Progenitor cell of endocrine pancreas (in vitro differentiated cells): ENCODE measurements at places on chromosomes 4 and X. TPM values are rescaled to one million over a fixed set of nuclear protein-coding genes. Genes with fewer than 3 reads are reported as not detected.

Gene TBC1D8B
- 6.6 and 6.8 TPM in 2 replicates for total RNA-seq

Gene LDB2
- total RNA-seq: 0.82 TPM in 1 of 2 replicates, not detected in the other

Gene TACR3
- total RNA-seq: 0.29 and 0.46 TPM in 2 replicates

GRCh38 chr4:54929459-54929858, 195.9 kb downstream of the KDR start:
- DNase-seq: no peak

GRCh38 chr4:71300362-71300761, 38.5 kb upstream of the SLC4A4 start:
- no peak for DNase-seq

DNA sequence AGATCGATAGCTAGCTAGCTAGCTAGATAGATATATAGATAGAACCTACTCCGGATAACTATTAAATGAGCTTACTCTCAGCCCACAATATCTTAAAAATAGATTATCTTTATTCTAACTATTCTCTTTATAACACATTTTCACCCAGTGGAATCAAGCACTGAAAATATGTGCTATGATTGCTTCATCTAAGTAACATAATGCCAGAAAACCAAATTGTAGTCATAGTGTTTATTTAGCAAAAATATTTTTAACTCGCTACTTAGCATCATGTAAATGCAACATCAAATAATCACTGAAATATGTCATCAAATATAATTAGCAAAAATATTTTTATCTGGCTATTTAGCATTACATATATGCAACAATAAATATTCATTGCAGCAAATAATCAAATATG, 1.5 kb downstream of the TMEM156 start:
- no peak for DNase-seq

- no peak for DNase-seq
Measured at GRCh38 chr4:6855692-6856297, 53.8 kb upstream of the TBC1D14 start.

DNA sequence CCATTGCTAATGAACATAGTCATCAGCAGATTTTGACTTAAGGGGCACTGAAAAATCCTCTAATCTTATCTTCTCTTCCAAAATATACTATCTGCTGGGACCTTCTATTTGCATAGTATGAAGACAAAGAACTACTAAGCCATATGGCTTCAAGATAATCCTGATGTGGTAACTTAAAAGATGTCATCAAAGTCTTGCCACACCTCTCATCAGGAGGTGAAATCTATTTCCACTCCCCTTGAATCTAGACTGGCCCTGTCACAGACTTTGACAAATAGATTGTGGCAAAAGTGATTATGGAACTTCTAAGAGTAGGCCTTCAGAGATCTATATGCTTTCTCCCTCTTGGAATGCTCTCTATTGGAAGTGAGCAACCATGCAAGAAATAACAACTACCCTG, 27.3 kb upstream of the TET2 start:
- no peak for DNase-seq

- DNase-seq: no peak
Measured at GRCh38 chrX:20116087-20116576, 575 bp downstream of the MAP7D2 start.

DNA sequence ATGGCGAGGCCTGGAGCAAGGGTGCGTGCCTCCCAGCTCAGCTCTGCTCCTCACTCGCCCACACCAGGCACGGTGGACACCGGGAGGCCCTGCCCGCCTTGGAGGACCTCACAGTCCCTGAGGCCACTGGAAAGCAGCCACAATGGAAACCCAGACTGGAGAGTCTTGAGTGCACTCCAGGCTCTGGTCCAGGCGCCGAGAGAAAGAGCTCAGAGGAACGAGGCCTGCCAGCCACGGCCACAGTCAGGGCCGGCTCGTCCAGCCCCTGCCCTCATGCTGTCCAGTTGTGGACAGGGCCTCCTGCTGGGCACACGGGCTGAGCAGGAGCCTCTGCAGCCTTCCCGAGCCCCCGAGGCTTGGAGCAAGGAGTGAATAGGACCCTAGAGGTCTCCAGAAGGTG, 53.3 kb upstream of the GRPEL1 start:
- no peak for DNase-seq

DNA sequence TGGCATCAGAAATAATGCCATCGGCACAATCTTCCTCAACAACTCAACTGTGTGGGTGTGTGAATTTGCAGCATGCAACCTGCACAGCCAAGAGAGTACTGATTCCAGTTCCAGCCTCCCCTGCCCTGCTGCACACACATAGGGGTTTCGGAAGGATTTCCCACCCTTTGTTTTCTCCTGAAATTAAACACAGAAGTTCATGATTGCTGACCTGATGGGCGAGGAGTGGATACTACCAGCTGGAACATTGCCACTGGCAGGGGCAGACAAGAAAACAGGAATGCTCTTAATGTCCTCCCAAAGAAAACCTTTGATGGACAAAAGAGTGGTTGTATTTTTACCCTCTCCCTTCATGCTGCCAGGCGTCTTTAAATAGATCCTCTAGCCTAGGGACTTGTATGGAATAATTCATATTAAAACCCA, 4.8 kb downstream of the NDP start:
- no peak for DNase-seq

GRCh38 chrX:13194291-13195103, 125.4 kb downstream of the ATXN3L start:
- no peak for DNase-seq

DNA sequence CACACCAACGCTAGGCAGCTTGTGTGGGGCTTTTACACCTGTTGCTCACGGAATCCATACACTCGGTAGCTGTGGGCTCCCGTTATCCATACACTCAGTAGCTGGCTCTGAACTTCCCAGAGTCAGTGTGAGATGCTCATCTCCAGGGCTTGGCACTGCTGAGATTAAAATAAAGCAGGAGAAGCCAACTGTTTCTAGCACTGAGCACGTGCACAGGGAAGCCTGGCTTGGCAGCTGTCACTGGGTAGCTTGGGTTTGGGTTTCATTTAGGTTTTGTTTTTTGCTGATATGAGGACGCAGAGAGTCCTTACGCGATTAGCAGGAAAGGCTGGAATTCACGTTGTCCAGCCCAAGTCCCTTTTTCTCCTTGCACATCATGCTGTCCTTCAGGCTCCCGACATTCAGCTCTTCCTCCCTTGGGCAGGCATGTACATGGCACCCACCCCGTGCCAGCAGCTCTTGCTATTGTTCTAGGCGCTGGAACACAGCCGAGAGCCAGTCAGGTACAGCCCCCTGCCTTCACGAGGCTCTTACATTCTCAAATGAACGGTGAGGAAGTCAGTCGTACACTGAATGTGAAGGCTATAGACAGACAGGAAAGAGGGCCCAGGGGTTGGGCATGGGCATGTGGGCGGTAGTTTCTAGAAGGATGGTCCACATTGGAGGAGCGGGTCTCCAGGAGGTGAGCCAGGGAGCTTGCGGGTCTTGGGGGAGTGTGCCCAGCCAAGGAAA, 25.9 kb downstream of the NSG1 start:
- no peak for DNase-seq

DNA sequence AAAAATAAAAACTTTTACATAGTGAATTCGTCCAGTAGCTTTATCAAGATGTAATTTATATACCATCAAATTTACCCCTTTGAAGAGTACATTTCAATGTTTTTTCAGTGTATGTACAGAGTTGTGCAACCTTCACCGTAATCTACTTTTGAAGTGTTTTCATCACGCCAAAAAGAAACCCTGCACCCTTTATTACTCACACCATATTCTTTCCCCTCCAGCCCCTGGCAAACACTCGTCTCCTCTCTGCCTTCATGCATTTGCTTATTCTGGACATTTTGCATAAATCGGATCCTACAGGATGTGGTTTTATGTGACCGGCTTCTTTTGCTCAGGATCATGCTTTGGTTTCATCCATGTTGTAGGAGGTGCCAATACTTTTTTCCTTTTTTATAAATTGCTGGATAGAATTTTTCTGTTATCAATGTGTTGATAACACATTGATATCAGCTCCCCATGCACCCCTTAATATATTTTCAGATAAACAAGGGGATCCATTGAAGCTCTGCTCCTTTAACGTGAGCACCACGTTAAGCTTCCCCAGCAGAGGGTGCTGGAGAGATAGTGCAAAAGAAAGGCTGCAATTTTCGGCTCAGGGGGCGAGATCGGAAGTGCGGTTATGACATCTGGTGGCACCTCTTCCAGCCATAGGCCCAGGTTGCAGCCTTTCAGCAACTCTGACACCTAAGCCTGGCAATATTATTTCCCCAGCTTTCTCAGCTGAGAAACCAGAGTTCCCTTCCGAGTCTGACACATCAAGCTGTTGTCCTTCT, 100.1 kb upstream of the VCX3B start:
- no peak for DNase-seq

GRCh38 chr4:1972414-1972813, 36.4 kb downstream of the NELFA start:
- DNase-seq: no peak

DNA sequence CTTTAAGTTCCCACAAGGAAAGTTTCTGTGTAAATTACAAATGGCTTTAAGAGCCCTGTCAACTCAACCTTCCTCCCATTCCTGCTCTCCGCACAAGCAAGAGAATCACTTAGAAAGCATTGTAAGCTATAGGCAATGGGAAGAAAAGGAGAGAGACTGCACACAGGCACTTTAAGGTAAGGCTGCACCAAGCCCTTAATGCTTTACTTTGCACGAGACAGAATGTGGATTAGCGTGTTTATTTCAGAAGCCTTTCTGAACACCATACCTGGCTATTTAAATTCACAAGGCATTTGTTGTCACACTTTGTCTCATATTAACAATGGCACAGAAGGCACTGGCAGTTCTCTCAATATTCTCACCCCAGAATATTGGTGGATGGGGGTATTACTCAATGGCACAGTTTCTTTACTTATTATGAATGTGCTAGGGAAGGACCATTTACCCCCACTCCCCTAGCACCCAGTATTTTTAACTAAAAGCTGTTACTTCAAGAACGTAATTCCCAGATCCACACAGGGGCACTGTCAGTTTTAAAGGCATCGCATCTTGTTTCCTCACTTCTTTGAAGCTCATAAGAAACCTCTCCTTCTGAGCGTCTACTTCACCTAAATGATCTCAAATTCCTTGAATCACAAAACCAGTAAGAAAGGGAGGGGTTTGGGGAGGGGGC, 150.0 kb downstream of the MAML3 start:
- DNase-seq: no peak

DNA sequence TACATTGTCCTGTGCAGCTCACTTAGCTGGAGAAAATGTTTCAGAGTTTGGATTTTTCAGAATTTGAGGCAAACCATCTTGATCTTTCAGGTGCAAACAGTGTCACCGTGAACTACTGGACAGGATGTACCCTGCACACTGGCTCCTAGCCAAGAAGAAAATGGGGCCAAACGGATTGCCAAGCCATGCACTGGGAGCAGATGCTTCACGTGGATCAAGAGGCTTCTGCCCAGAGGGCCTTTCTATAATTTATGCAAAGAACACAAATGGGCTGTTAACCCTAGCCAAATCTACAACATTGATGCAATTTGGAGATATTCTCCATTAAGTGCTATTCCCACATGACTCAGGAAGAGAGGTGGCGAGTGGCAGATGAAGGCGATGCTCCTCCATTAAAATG, 46.9 kb upstream of the ATP8A1 start:
- DNase-seq: no peak

DNA sequence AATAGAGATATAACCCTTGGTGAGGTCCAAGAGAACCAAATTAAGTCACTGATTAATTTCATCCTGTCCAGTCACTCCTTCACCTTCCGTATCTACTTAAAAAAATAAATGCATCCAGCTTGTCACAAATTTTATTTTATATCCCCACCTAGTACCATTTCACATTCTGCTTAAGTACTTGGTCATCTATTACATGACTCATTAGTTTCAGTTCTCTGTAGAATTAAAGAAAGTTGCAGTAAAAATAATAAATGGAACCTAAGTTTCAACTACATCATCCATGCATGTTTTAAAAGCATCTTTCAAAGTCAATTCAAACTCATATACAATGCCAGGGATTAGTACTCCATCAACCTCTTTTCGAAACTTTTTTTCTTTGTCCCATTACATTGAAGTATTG, 130.2 kb downstream of the SH2D1A start:
- DNase-seq: no peak

DNA sequence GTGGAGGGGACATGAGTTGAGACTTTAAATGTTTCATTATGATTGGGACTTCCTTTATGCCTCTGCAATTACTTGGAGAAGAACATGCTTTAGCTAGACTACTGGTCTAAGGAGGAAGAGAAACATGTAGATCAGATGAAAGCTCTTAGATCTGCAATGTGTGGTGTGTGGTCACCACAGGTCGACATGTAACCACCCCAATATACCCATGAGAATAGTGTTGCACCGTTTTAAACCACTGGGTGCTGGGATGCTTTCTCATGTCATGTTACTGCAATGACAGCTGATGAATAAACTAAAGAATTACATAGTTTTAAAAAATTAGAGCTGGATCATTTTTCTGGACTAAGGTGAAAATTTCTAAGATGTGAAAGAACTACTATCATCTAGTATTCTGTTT, 1039.7 kb downstream of the RAPGEF2 start:
- DNase-seq: no peak

GRCh38 chrX:42708222-42708621, 69.7 kb downstream of the PPP1R2C start:
- DNase-seq: no peak
